Esophagus mucosa (tissue), 1 donor: ENCODE measurements at places on chromosomes 11 and 22.
A peak's percentile ranks its signal among the peaks of the same experiment; 100 is the strongest.

DNA sequence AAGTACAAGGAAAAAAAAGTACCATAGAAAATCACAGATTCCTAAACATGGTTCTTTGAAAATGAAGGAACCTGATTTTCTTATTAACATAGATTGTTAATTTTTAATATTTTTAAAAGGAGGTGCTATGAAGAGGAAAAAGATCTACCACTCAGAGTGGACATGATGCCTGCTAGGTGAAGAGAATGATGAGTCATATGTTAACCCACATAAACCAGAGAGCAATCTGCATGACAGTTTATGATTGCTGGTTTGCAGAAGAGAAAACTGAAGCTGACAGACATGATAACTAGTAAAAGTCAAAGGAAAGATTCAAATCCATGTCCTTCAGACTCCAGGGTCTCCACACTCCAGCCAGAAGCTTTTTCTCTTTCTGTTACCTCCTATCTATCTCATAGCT, 1231.7 kb downstream of the LRRC4C start:
- ATAC-seq = no peak

DNA sequence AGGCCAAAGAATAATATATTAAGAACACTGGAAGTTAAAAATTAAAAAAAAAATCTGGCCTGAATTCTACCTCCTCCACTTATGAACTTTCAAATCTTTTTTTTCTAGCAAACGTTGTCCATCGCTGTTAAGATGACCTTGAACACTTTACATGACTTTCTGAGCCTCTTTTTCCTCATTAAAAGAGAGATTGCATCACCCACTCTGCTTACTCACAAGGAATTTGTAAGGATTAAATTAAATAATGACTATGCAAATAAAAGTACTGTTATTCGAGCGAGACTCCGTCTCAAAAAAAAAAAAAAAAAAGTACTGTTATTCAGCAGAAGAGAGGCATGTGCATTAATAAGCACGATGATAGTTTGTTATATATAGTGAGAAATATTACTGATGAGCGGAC, 285.1 kb upstream of the CCDC90B start:
- ATAC-seq = peak; percentile 32

DNA sequence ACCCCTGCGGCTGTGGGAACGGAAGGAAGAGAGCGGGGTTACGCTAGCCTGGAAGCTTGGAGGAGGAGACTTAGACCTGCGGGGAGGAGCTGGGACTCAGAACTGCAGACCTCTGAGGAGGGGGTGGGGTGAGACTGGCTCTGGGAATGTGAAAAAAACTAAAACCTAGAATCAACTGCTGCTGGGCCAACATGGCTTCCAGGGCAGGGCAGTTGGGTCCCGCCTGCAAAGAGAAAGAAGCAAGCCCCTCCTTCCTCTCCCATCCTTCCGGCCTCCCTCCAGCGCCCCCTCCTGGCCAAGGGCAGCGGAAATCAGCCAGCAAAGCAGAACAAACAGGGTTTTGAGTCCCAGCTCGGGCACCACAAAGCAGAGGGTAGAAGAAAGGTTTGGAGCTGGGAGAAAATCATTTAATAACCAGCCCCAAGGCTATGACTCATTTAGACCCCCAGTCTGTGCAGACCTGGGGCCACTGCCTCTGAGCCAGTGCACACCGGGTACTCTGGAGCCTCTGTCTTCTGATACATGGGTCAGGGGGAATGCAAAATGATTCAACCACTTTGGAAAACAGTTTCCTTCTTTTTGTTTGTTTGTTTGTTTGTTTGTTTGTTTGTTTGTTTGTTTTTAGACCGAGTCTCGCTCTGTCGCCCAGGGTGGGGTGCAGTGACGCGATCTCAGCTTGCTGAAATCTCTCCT, 7.3 kb upstream of the NCF4 start:
- ATAC-seq = peak; percentile 23

GRCh38 chr11:44868455-44869421, 81.9 kb downstream of the TP53I11 start:
- ATAC-seq = no peak

DNA sequence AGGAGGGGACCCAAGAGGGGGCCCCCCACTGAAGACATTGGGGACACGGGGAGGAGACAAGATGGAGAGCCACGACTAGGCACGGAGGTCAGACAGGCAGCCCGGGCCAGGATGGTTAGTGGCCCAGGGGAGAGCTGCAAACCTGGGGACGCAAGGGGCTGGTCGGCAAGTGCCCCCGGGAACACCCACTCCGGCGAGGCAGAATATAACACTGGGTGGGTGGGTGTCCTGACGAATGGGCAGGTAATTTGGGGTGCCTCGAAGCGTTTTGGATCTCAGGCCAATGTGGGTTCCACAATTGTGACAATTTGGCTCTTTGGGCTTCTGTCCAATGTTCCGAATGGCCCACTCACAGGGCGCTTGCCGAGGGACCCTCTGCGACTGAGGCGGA, 9.9 kb downstream of the IGF2 start:
- ATAC-seq = no peak

DNA sequence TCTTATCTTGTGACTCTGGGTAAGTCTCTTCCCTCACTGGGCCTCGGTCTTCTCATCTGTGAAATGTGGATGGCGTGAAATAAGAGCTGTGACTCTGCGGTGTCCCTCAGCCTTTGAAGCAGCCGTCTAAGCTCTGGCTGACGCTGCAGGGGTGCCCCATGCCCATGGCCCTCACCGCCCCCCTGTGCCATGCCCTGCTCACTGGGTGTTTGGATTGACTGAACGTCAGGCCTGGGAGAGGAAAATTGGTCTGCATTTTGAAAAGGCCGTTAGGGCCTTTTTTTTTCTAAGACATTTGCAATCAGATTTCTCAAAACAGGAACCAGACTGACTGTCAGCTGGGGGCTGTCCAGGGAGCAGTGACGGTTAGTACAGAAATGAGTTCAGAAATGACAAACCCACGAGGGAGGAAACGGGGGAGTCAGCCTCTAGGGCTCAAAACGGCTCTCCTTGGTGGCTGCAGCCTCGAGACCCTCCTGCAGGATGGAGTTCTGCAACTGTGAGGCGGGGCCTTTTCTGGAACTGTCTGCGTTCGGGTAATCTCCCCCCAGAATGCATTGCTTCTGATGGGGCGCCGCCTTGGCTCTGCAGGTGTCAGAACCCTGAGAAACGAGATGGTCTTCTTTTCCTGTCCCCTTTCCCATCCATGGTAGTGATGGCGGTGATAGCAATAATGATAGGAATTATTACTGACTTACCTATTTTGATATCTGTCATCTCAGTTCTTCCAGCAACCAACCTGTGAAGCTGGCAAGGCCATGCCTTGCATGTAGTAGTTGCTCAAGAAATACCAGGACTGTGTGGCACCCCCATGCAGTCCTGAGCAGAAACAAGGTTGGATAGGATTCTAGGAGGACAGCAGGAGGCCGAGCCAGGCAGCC, 2.0 kb downstream of the GRK2 start:
- no peak for ATAC-seq

DNA sequence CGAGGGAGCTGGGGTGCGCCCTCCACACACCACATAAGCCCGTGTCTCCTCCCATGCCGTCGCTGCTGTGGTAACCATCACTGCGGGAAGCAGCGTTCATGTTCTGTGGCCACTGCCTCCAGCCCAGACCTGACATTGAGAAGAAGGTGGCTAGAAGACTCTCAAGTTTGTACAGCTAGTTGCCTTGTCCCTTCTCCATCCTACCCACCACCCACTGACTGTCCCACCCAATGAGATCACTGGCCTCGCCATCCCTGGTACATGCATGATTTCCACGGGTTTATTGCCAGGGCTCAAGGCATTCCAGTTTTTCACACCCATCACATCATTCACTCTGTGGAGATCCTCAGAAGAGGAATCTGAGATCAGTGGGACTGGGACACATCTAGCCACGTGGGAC, 33.0 kb downstream of the AHNAK start:
- ATAC-seq = peak; percentile 5

DNA sequence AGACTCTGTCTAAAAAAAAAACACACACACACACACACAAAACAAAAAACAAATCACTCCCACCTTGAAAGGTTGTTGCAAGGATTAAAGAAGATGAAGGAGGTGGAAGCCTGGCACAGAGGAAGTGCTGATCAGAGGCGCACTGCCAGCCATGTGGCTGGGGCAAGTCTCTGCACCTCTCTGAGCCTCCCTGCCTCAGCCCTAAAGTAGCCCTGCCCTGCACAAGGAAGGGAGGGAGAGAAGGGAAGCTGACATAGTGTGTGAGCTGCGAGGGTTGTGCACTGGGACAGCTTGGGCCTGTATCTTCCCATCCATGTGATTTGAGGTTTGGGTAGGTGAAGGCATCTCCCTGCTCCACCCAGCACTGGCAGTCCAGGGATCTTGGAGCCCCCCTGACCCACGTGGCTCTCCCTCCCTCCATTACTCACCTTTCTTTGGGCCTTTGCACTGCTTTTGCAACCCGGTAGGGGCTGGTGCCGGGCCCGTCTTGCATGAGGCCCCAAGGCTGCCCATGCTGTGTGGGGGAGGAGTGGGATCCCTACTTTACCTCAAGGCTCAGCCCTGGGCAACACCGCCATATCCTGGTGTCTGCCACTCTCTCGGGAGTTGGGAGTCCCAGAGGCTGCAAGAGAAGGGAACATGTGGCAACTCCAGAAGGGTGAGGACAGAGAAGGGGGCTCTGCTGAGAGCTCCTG, 30.5 kb downstream of the IFT27 start:
- ATAC-seq = peak; percentile 88

- ATAC-seq = no peak
Observed at GRCh38 chr11:117005758-117006157, 92.5 kb downstream of the SIK3 start.

- ATAC-seq = no peak
Observed at GRCh38 chr11:45818961-45819605, 14.1 kb downstream of the SLC35C1 start.

DNA sequence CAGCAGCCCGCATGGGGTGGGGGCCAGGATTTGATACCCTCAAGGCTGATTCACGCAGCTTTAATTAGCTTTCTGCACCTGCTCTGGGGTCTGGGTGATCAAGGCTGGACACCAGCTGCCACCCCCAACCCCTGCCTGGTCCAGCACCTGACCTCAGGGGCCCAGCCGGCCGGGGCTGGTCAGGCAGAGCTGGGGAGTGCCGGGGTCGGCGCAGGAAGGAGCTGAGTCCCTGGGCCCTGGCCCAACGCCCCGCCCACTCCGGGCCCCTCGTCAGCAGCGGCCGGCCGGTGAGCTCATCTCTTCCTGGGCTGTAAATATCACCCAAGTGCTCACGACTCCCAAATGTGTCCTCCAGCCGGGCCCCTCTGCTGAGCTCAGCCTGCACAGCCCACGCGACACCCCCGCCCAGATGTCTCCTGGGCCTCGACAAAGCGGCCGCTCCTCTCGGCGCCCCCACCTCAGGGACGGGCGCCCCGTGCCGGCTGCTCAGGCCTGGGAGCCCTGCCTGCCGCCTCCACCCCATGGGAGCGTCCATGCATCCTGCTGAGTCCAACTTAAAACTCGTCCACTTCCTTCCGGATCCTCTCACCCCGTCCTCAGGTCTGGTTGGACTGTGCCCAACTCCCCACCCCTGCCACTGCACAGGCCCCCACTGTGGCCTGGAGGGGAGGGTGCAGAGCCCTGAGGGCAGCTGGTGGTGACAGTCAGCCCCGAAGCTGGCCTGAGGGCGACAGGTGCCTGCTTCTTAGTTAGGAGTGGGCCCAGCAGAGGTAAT, 29.0 kb downstream of the RTN4R start:
- no peak for ATAC-seq

DNA sequence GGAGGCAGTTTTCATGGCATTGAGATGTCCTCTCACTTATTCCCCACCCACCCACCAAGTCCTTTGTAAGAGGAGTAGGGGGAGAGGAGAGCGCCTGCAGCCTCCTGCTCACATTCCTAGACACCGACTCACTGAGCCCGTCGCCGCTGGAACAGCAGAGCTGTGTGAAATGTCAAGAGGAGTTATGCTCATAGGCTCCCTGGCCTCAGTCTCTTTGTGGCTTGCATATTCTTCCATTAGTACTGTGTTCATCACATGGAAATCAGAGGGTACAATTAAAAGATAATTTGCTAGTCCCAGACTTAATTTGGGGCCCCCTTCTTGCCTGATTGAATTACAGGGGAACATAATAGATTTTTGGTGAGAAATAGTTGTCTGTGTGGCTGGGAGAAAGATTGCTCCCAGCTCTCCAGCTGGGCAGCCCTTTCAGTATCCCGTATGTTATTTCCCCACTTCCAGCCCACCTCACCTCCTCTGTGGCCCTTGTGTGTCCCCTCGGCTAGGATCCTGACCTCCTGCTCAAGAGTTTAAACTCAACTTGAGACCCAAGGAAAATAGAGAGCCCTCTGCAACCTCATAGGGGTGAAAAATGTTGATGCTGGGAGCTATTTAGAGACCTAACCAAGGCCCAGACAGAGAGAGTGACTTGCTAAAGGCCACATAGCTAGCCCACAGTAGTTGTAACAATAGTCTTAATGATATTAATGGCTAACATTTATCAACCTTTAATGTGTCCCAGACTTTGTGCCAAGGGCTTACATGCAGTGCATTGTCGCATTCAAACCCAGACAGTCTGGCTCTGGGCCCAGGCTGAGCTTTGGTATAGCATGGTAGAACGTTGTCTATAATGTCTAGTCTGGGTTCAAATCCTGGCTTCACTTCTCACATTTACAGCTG, 32.2 kb downstream of the LIMK2 start:
- peak; percentile 23 for ATAC-seq

GRCh38 chr11:119155733-119156492, 7.1 kb downstream of the ABCG4 start:
- ATAC-seq = no peak

DNA sequence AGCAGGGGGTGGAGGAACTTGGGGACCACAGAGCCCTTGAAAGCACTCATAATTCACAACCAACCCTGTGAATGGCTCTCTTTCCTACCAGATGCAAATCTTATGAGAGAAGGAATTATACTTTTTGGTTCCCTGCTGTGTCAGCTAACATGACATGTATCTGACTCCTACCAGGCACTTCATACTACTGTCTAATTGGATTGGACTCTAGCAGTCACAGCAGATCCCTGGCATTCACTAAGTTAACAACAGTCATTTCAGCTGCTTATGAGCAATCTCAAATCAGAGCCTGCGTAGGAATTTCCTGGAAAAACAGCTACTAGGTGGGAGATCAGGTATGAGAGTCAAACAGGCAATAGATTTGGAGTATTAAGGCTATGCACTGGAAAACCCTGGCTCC, 11.1 kb upstream of the ENDOD1 start:
- peak; percentile 31 for ATAC-seq

DNA sequence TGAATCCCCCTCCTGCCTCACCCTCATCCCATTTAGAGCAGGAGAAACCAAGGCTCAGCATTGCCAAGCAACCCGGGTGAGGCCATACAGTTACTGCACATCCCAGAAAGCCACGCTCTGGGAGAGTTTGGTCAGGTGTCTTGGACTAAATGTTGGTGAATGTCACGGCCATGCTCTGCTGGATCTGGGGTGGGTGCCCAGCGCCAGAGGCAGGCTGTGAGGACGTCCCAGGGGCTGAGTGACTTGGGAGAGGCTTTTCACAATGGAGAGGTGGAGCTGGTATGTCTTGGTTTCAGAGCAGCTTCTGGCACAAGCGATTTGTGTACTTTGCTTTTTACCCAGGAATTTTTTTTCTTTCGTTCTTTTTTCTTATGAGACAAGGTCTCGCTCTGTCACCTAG, 6.6 kb downstream of the SERHL2 start:
- peak; percentile 17 for ATAC-seq
